GOT3 (cell line): ENCODE measurements at places on chromosomes 5 and 9.

GRCh38 chr9:3916984-3917383 lies 382.9 kb downstream of the GLIS3 start:
- no peak for DNase-seq

GRCh38 chr5:17000291-17000939 lies 64.3 kb upstream of the MYO10 start:
- DNase-seq, result no peak

GRCh38 chr9:21789541-21790037 lies 12.8 kb upstream of the MTAP start:
- DNase-seq, result no peak

DNA sequence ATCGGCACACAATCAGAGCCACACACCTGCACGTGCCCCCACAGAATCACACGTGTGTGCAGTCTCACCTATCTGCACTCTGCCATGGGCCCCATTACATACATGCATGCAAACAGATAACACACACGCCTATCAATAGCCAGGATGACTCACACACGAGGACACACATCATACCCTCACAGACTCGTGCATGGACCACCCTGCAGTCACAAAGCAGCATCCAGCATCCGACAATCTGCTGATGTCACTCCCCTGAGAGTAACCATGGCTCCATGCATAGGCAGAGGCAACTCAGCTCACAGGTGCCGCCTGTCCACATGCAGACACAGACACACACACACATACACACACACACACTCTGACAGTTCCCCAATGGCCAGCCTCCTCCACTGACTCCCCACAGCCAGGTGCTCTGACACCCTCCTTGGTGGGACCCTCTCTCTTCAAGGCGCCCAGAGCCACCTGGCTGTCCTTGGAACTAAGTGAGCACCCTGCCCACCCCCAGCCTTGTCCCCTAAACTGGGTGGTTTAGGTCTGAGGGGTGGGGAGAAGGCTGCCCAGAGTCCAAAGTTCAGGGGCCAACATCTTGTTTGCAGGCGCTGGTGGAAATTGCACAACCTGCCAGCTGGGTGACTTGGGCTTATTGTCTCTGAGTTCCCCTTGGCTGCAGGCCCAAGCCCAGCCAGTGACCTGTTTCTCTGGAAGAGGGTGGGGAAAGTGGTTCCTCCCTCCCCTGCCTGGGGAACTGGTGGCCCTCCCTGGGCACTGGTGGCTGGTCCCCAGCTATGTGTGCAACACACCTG lies 34.6 kb upstream of the NEK6 start:
- DNase-seq, result no peak

- no peak for DNase-seq
These were observed 56.7 kb downstream of the TSSK1B start for GRCh38 chr5:113378081-113378480.

DNA sequence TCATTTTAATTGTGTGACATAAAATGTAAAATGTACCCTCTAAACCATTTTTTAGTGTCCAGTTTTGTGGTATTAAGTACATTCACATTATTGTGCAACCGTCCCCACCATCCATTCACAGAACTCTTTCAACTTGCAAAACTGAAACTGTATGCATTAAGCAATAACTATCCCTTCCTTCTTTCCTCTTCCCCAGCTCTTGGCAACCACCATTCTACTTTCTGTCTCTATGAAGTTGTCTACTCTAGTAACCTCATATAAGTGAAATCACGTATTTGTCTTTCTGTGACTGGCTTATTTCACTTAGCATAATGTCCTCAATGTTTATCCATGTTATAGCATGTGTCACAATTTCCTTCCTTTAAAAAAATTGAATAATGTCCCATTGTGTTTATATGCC lies 142.4 kb downstream of the C9orf152 start:
- DNase-seq, result no peak

DNA sequence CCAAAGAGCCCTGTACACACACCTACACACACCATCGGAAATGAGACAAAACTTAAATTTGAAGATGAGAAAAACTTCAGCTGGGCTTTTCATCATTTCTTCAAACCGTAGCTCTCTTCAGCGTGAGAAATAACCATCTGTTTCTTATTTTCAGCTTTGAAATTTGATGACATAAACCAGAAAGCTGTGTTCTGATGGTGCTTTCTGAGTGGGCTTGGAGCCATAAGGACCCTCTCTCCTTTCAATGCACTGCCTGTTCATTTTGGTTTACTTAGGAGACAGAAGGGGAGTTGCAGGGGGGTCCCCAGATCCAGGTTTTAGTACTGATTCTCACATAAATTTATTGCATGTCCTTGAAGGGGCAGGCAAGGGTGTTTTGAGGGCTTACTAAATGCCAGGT lies 9.5 kb downstream of the FBXO10 start:
- DNase-seq, result no peak

- DNase-seq, result no peak
These were observed 193.6 kb upstream of the SMC2 start for GRCh38 chr9:103900466-103900865.

DNA sequence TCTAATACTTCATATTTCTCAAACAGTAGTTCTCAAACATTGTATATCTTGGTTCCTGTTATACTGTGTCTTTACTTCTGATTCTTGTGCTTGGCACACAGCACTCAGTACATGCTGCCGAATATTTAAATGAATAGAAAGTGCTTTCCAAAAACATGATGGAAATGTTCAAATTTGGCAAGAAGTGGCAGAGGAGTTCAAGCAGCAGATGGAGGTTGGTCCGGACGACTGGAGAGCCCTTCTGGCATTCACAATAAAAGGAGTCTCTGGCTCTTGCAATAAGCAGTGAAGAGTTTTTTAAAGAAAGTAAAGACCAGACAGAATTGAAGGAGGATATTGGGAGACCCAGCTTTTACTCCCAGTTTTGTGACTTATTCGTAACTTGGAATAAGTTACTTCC lies 36.3 kb downstream of the TSTD2 start:
- no peak for DNase-seq

DNA sequence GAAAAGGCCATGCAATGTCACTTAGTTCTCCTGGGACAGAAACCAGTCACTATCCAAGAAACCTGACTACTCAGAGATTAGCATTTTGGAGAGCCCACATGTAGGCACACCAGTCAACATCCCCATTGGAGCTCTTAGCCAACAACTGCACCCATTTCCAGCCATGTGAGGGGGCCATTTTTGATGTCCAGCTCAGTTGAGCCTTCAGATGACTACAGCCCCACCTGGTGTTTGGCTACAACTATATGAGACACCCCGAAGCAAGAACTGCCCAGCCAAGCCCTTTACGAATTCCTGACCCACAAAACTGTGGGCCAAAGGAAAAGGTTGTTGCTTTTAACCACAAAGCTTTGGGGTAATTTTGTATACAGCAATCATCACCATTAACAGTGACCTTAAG lies 300.1 kb downstream of the ASTN2 start:
- no peak for DNase-seq

- DNase-seq, result no peak
These were observed 1.6 kb upstream of the SPOCK1 start for GRCh38 chr5:137500615-137501225.

GRCh38 chr5:144457160-144457559 lies 286.5 kb downstream of the KCTD16 start:
- no peak for DNase-seq

DNA sequence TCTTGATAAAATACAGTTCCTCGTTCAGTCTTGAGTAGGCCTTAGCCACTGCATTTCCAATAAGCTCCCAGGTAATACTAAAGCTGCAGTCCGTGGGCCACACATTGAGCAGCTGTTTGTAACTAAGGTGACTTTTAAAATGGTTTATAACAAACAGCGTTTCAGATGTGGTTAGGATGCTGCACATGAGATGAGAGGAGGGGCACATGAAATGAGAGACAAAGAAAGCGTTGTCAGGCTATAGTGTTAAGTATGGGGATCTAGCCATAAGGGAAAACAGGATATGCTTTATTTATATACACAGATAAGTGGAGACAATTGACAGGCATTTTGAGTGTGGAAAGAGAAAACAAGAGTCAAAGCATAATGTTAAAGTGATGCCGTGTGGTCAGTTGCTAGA lies 89.9 kb downstream of the PAM start:
- DNase-seq, result no peak

DNA sequence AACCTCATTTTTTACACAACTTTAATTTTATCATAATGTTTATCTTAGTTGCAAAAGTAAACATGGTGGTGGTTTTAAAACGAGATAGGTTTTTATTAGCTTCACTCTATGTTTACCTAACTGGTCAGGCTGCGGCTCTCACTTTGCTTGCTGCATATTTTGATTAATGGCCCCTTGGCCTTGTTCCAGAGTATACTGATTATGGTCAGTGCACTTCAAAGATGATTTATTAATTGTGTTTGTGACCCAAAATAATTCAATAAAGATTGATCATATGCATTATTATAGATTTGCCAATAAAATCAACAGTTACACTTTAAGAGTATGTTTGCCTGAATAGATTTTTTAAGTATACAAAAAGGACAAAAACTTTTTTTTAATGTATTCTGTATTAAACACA lies 188.0 kb downstream of the XRCC4 start:
- no peak for DNase-seq

DNA sequence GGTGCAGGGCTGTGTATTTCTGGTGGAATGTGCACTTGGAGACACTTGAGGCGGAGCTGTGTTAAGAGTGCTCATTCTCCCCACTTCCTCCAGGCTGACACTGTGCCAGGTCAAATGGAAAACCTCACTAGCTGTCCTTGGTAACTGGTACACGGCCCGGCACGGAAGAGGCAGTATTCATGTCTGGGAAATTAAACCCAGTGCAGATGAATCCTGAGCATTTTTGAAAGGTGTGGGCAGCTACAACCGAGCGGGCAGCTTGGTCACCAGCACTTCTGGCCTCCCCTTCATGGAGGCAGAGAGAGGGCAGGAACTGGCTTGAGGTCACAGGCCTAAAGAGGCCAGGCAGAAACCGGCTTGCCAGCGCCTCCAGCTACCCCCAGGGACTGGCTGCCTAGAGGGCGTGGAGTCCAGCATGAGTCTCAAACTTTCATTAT lies 1.6 kb downstream of the CLPTM1L start:
- DNase-seq, result no peak

DNA sequence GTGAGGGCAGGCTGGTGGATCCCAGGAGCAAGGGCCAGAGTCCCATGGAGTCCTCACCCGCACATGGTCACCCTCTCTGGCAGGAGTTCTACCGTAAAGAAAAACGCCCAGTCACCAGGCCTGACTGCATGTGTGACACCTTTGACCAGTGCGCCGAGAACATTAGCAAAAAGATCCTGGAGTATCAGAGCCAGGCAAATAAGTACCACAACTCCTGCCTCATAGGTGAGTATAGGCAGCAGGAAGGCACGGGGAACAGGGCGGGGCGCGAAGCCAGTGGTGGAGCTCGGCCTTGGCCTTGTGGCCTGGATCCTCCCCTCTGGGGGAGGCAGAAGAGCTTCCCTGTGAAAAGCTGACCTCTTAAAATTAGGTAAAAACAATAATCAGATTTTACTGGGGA lies 45.4 kb upstream of the TDRD7 start:
- DNase-seq, result no peak

- DNase-seq, result no peak
These were observed 470.7 kb downstream of the CDK5RAP2 start for GRCh38 chr9:120109242-120109641.

DNA sequence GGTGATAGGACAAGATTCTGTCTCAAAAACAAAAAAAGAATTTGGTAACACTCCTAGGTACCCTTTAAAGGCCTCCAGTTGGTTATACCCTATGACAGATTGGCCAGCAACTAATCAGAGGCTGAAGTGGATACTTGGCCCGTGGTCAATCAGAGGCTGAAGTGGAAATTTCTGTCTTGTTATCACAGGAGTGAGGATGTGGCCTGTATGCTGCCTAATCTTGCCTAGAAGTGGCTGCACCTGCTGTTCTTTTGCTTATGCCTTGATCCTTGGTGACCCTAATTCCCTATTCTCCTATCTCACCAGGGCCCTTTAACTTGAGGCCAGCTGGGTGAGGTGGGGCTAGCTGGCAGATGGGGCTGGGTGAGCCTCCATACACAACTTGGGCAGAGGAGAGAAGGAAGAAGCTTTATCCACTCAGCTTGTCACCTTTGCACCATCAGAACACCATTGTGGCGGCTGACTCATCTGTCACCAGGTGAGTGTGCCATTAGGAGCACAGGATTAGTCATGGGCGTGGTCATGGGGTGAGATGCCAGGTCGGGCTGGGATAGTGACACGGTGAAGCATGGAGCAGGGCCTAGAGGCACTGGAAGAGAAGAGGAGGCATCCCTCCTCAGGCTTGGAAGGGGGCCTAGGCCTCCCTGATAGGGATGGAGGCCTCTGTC lies 41.5 kb downstream of the SAR1B start:
- no peak for DNase-seq

GRCh38 chr5:119031011-119031886 lies 39.6 kb upstream of the DMXL1 start:
- DNase-seq, result no peak

- DNase-seq, result no peak
These were observed 138.9 kb downstream of the C9orf50 start for GRCh38 chr9:129481810-129482511.

GRCh38 chr9:79592726-79593493 lies 21.1 kb downstream of the TLE4 start:
- no peak for DNase-seq

GRCh38 chr5:27388755-27389154 lies 350.4 kb upstream of the CDH9 start:
- DNase-seq, result no peak

DNA sequence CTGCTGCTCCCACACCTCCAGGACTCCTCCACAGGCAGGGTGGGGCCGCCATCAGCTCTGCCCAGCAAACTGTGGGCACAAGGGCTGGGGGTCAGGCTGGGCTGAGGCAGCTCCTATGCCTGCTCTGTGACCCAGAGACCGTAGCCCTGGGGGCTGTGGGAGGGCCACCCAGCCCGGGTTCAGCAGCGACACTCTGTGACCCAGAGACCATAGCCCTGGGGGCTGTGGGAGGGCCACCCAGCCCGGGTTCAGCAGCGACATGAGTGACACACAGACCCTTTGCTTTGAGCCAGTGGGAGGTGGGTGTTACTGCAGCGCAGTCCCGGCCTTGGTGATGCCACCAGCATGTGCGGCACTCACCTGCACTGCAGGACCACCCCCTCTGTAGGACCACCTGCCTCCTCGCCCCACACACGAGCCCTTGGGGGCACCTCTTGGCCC lies 118.9 kb upstream of the LPCAT1 start:
- no peak for DNase-seq

- no peak for DNase-seq
These were observed 17.5 kb upstream of the NREP start for GRCh38 chr5:111774525-111774924.
